Stimulated activated CD8-positive, alpha-beta memory T cell treated with anti-CD3 and anti-CD28 coated beads, Interleukin-2, amount 100 ng/mL, for 1 hour (primary cell): ENCODE measurements at places on chromosomes 12 and 14.

DNA sequence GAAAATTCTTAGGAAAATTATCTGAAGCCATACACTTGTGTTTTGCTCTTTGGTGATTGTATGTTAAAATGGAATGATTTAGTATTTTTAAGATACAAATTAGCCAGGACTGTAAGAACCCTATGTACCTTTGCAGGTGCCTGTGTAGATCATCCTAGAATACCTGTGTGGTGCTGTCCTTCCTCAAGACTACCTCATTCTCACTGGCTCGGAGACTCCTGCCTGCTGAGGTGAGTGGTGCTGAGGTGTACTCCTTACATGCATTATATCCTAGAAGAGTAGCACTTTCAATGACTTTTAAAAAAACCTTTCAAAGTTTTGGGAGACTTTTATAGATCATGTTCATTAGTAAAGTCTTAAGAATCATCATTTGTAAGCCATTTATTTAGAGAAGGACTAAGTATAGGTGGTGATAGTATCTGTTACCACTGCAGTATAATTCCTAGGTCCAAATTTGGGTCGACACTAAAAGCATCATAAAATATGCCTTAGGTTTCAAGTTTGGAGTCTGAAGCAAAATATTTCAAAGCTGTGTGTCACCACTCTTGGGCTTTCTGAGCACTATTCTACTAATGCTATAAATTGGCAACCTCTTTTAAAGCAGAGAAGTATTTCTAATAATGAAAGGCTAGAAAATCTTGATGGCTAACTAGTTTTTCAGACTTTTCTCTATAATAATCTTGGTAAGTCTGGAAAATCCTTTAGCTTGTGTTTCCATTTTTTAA, 36.6 kb downstream of the RASSF8 start:
- DNase-seq, result no peak

- DNase-seq, result no peak
Measured at GRCh38 chr14:67510121-67510520, 21.6 kb upstream of the TMEM229B start.

DNA sequence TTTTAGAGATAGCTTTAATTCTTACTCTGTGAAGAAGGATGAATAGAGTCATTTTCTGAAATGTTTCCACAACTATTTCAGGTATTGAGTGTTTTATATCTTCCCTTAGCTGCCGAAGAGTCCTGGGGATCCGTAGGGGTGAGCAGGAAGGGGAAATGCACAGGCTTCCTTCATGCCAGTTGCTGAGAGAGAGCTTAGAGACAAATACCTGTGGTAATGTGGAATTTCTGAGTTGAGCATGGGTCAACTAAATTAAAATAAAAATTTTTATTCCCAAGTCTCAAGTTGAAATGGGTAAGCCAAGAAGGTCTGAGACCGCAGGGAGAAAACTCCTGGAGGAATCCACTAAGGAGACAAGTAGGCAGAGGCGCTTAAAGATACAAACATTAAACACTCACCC, 185.7 kb downstream of the DAD1 start:
- no peak for DNase-seq

DNA sequence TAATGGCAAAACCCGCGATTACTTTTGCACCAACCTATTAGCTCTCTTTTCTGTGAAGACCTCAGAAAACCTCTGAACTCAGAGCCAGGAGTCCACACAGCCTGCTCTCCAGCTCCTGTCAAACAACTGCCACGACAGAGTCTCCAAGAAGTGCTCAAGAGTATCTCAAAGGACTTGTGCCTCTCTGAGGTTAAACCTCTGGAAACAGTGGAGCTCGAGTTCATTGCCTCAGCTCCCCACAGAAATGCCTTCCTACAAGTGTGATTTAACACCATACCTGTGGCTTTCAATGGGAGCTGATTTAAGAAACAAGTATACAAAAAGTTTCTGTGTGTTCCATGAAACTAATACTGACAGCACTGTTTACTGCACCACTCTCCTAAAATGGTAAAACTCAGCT, 20.1 kb downstream of the ACTN1 start:
- DNase-seq, result no peak

DNA sequence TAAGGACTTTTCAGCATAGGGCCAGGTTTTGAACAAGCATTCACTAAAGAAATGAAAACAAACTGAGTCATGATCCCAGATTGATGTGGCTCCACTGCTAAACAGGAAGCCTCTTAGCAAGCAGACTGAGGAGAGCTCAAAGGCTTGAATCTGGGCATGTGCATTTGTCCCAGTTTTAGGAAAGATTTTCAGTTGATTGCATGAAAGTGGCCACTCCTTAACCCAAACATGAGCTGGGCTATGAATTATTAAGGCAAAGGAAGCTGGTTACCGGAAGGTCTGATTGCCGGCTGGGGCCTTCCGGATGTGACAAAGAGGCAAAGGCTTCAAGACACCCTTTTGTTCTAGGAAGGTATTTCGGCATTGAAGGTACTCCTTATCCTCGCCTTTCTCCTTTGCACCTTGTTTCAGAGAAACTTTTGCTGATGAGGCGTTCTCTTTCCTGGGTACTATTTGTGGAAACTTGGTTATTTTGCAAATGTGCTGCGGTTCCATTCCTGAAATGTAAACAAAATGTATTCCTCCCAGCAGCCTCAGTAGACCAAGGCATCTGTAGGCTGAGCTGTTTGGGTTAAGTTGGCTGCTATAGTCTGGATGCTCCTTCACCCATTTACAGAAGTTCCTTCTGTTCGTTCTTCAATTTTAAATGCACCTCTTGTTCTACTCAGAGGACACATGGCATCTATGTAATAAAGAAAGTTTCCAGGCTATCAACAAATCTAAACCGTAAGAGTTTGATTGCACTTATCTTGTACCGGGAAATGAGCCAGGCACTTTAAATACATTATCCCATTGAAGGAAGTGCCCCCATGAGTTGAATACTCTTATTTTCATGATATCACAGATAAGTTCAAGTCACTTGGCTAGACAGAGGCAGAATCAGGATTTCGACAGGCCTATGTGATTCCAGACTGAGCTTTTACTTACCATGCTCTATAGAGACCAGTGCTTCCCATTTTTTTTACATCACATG, 115.6 kb upstream of the METAP2 start:
- DNase-seq, result no peak

- DNase-seq, result no peak
Measured at GRCh38 chr14:64806202-64806861, 73.4 kb downstream of the SPTB start.

- no peak for DNase-seq
Measured at GRCh38 chr12:26091822-26092221, 33.0 kb downstream of the BHLHE41 start.

- DNase-seq, result no peak
Measured at GRCh38 chr12:46222636-46223035, 46.2 kb downstream of the SLC38A1 start.

- no peak for DNase-seq
Measured at GRCh38 chr12:129552996-129553750, 350.7 kb downstream of the TMEM132D start.

GRCh38 chr12:116692605-116693004, 45.3 kb downstream of the SPRING1 start:
- DNase-seq, result no peak

- DNase-seq, result no peak
Measured at GRCh38 chr14:99560403-99560802, 43.6 kb downstream of the CCDC85C start.

GRCh38 chr14:96102081-96102856, 63.1 kb downstream of the C14orf132 start:
- DNase-seq, result no peak

- no peak for DNase-seq
Measured at GRCh38 chr14:103140316-103141109, 17.3 kb downstream of the TNFAIP2 start.

DNA sequence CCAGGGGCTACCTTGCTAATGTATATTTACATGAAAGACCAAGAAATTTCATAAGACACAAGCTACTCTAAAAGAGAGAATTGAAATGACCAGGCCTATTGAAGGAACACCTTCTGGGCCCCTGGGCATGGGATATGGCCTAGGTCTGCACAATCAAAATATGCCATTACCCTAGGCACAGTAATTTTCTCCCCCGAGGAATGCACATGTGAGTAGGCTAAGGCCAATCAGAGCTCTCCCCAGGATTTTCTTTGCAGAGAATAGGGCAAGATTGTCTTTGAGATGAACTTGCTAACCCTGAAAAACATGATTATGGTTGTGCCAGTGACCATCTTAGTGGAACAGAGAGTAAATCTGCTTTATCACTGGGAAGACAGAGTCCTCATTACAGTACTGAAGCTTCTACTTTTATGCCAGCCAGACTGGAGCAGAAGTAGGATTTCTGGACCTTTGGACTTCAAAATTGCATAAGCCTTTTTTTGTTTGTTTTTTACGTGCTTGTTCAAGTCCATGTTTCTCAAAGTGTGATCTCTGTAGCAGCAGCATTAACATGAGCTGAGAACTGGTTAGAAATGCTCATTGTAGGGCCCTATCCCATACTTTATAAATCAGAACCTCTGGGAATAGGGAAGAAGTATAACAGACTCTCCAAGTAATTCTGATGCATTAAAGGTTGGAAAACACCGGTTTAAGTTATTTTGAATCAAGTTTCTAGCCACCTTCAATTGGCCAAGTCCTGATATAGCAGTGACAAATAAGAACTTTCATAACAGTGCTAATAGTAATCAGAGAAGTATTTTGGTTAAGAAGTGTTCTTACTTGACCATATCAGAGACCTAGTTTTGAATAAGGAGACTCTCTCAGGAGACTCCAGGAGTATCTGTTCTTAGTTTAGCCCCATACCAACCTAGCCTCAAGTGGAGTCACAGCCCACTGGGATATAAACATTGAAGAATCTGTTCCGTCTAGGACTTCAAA, 112.9 kb downstream of the LMO3 start:
- no peak for DNase-seq
